ENCODE measurements at places on chromosomes 5 and 9. TPM values are rescaled to one million over a fixed set of nuclear protein-coding genes. Genes with fewer than 3 reads are reported as not detected.

IL17B gene
- 0.49 TPM for polyA plus RNA-seq

GNA14 gene
- 0.22 TPM for polyA plus RNA-seq

SV2C gene
- polyA plus RNA-seq, result not detected

ANKRD18A gene
- not detected for polyA plus RNA-seq

KIF12 gene
- polyA plus RNA-seq, result 0.07 TPM

CRHBP gene
- 0.05 TPM for polyA plus RNA-seq

- DNase-seq, result no peak
Observed at GRCh38 chr9:84698323-84698722, 28.8 kb downstream of the NTRK2 start.

DNA sequence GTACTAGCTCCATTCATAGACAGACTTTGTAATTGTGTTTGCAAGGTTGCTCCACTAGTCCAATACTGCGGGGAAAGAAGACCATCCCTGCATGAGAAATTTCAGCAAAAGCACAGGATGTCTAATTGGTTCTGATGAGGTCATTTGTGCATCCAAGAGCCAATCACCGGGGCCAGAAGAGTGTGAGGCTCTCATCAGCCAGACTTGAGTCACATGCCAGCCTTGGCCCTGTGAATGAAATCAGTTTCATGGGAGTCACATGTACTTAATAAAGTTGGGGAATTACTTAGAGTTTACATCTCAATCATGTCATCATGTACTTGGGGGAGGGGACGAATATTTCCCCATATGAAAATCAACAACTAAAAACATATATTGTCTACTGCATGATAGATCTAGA, 1236.0 kb downstream of the MAT2B start:
- DNase-seq, result no peak

DNA sequence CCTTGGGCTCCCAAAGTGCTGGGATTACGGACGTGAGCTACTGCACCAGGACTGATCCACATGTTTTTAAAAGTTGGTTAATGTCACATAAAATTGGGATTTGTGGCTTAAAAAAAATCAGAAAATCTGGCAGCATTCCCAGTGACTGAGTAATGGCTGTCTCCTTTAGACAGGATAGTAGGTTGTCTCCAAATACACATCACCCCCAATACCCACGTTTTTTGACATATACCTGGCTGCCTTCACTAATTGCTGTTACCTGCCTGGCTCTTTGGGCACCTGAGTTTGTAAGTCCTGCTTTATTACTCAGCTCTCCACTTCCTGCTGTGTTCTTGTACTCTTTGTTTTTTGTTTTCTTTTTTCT, 84.8 kb downstream of the KDM4C start:
- no peak for DNase-seq

- no peak for DNase-seq
Observed at GRCh38 chr9:120920806-120921178, 5.8 kb downstream of the TRAF1 start.

- DNase-seq, result no peak
Observed at GRCh38 chr9:78196258-78196657, 39.6 kb upstream of the CEP78 start.

DNA sequence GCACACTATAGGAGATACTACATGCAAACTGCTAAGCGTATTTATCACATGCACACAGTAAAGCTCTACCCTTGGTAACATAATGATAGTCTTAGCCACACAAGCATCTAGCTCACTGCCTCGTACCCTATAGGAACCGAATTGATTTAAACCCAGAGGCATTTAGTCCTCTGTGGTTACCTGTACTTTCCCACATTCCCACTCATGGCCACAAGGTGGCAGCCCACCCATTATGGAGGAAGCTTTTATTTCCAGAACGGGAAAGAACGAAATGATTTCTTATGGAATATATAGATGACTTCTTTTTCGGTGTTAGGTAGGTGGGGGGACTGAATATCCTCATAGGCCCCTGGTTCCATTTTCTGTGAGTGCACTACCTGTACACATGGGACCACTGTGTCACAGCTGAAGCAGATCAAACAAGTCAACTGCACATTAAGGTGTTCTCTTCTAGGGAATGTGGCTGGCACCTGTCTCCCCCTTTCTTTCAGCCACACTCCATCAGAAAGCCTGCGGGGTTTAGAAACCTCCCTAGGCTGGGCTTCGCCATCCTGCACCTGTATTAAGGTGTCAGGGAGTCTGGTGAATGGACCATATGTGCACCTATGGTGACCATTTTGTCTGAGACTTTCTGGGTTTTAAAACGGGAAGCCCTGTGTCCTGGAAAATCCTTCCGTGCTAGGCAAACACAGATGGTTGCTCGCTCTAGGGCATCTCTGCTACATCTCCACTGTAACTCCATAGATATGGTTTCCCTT, 313.2 kb downstream of the SLIT3 start:
- no peak for DNase-seq

- DNase-seq, result no peak
Observed at GRCh38 chr9:107667231-107668070, 177.9 kb upstream of the KLF4 start.

- DNase-seq, result no peak
Observed at GRCh38 chr5:1540166-1540565, 16.4 kb upstream of the LPCAT1 start.

DNA sequence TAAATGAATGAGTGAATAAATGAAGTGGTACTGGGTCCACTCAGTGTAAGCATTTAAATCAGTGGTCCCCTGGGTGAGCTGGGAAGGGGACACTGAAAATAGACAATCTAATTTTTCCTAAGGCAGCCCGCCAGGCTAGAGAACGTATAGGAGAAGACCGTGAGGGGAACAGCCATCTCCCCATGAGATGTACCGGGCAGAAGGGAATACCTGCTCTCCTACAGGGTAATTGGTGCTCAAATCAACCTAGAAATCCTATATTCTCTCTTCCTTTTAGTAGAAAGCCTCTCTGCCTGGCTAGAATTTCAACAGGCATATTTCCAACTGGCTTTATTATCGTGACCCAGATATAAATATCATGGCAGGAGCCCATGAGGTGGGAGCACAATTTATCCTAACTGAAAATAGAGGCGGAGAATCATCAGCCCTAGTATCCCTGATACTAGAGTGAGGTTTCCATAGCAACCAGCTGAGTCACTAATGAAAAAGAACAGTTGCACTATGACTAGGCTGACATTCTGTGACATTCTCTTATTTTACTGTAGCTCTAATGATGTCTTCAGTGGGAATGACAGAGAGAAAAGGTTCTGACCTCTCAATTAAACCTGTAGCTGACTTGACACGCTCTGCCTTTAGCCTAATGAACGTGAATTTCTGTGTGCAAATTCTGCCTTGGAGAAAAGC, 96.5 kb upstream of the CAST start:
- peak; percentile 61 for DNase-seq

GRCh38 chr5:139178589-139178917, 19.6 kb downstream of the SIL1 start:
- DNase-seq, result no peak

- no peak for DNase-seq
Observed at GRCh38 chr5:40397976-40398375, 281.7 kb upstream of the PTGER4 start.

DNA sequence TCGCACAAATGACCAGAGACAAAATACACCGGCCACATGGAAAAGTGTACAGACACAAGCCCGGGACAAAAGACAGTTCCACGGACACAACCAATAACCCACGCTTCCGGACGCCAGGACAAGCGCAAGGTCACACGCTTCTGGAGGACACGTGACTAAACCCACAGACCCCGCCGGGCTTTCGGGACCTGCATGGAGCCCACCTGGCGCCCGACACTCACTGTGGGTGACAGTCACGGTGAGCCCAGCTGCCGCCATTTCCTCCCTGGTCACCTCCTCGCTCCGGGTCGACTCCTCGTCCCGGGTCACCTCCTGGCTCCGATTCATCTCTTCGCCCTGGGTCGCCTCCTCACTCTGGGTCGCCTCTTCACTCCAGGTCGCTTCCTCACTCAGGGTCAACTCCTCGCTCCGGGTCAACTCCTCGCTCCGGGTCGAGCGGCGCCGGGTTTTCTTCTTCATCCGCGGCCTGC, 470 bp downstream of the BAG1 start:
- no peak for DNase-seq

- DNase-seq, result peak; percentile 91
Observed at GRCh38 chr5:65032250-65032649, 263.5 kb downstream of the CWC27 start.

GRCh38 chr9:110351009-110351467, 13.4 kb upstream of the TXNDC8 start:
- DNase-seq, result peak; percentile 85

- no peak for DNase-seq
Observed at GRCh38 chr9:136858844-136859757, 7.0 kb downstream of the MAMDC4 start.

GRCh38 chr9:82363198-82363597, 374.6 kb downstream of the SPATA31D1 start:
- no peak for DNase-seq

- no peak for DNase-seq
Observed at GRCh38 chr9:89484475-89485404, 13.2 kb downstream of the SEMA4D start.

DNA sequence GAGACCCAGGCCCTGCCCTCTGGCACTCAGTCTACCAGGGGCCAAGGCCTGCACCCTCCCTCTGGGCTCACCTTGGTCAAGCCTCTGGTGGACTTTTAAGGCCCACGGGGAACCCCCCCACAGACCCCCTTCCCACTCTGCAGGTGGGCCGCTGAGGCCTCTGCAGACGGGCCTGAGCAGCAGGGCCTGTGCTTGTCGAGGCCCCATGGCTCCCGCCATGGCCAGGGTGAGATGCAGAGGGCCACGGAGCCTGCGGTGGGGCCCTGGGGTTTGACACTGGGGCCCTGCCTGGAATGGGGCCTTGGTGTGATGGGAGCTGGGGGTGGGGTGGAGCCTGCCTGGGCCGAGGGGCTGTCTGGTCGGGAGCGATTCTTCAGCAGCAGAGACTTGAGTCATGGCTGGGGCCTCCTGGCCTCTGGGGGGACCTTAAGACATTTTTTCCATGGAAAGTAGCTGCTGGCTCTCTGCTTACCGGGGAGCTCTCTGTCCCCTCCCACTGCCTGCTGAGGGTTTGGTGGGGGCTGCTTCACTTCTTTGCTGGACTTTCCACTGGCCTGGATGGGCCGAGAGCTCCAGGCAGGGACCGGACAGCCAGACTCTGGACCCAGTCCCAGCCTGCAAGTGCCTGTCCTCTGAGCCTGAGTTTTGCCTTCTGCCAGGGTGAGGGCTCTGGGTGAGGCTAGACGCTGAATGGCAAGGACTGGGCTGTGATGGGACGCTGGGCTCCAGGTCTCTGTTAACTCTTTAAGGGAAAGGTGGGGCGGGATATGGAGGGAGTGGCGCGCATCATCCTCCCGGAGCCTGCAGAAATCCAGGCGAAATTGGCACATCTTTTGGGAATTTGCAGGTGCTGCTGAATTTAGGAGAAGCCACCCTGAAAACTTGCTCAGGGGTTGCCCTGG, 132.2 kb downstream of the RXRA start:
- DNase-seq, result no peak

DNA sequence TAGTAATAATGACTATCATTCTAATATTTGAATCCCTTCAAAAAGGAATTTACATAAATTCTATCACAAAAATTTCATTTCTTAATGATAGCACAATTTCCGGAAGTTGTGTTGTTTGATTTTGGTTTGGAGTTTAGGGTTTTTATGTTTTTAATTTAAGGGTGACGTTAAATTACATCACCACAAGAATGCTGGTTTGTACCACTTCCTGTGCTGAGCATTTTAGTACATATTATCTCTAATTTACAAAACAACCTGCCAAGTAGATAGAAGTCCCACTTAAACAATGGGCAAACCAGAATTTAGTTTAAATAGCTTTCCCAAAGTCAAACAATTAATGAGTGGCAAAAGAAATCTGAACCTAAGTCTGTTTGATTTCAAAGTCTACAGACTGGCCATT, 63.4 kb downstream of the DENND1A start:
- DNase-seq, result peak; percentile 13

- no peak for DNase-seq
Observed at GRCh38 chr5:149776361-149777305, 46.5 kb downstream of the PPARGC1B start.

DNA sequence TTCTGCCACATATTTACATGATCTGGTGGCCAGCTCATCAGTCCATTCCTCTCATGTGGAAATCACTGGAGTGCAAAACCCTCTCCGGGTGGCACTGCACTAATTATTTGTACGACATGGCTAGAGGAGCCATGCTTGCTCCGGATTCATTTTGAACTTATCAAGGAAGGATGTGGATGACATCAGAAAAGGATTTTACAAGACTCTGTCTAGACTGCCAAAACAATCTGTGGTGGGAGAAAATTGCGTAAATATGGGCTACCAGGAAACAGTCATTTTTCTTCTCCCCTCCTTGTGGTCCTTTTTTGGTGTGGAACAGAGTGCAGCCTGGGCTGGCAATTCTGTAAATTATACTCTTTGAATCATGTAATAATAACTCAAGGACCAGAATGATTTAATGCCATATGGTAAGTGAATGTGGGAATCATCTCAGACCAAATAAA, 123.4 kb upstream of the IFNE start:
- peak; percentile 80 for DNase-seq

DNA sequence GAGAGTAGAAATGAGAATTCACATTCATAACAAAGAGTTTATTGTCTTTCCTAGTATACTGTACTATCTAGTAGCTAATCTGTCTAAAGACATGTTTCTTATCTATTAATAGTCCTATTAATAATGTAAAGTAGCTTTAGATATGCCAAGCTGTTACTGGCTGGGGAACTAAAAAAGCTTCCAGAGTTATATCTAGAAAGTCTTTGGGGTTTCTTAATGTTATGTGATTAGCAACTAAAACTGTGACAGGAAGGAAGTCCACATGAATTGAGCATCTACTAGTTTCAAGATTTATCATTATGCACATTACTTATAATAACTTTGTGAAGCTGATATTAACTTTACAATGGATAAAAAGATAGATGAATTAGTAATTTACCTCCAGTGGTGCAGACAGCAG, 122.7 kb upstream of the CDKN2B start:
- no peak for DNase-seq

- no peak for DNase-seq
Observed at GRCh38 chr5:23208959-23209431, 298.4 kb upstream of the PRDM9 start.

DNA sequence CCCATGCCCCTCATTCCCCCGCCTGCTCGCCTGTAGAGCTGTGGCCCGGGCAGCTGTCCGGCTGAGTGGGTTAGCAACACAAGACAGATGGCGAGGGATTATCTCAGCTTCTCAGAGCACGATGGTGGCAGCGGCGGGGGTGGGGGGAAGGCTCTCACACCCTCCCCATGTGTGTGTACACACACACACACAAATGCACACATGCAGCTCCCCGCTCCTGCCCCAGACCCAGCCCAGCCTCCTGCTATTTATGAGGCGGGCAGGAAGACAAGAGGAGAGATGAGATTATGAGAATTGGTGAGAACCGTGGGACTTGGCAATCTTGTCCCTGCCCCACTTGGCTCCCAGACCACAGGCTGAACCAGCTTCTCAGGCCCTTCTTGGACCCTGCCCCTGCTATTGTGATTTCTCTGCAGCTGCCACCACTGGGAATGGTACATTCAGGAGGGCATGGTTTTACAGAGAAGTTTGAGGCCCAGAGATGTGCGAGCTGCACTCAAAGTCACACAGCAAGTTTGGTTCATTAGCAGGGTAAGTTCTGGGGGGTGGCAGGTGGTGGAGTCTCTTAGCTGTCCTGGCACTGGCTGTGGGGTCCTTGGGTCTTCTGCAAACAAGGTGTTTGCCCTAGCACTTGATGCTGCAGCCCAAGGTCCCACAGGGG, 51.0 kb upstream of the PSD2 start:
- DNase-seq, result no peak

GRCh38 chr9:105419816-105420597, 27.8 kb upstream of the FSD1L start:
- no peak for DNase-seq

- DNase-seq, result no peak
Observed at GRCh38 chr9:4886698-4887097, 94.0 kb downstream of the RCL1 start.

All from BJ (cell line).